Bronchial epithelial cell (primary cell): ENCODE measurements at places on chromosomes 5 and 9.

DNA sequence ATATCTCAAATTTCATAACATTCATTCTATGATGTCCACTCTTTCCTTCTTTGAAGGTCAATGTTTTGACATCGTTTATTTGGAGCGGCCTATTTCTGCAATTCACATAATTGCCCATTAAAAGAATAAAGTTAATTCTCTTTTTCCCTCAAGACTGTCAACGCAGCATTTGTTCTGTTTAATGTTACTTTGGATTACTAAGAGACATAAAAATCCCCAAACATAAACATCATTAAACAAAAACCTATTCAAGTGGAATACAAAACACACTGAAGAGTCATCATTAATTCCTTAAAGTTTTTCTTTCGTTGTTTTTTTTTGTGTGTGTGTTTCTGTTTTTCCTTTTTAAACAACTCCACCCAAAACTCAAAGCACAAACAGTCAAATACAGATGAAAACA, 151.1 kb downstream of the TRPM6 start:
- no peak for DNase-seq

DNA sequence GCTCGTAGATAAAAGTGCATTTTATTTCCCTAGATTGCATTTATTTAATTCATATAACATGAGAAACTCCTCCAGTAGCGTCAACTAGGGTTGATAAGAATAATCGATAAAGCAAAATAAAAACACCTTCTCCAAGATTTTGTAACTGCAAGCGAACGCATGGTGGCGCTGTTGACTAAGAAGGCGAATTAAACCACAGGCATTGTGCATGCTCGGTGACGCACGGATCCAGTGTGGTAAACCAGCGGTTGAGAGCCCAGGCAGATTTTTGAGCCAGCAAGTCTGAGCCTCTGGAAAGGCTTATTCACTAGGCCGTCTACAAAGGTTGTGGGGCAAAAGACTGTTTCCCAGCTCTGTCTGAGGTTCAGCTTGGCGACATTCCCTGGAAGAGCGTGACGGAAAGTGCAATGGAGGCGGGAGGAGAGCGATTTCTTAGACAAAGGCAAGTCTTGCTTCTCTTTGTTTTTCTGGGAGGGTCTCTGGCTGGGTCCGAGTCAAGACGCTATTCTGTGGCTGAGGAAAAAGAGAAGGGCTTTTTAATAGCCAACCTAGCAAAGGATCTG, at the start of gene PCDHB3:
Gene PCDHB3 (plus strand): TSS at position 231 of the 563 bp plus-strand sequence. CDS start 177 bp downstream, at position 408.
- DNase-seq, result peak; percentile 15

- DNase-seq, result peak; percentile 58
Observed at GRCh38 chr9:116342941-116343340, 189.3 kb downstream of the PAPPA start.

DNA sequence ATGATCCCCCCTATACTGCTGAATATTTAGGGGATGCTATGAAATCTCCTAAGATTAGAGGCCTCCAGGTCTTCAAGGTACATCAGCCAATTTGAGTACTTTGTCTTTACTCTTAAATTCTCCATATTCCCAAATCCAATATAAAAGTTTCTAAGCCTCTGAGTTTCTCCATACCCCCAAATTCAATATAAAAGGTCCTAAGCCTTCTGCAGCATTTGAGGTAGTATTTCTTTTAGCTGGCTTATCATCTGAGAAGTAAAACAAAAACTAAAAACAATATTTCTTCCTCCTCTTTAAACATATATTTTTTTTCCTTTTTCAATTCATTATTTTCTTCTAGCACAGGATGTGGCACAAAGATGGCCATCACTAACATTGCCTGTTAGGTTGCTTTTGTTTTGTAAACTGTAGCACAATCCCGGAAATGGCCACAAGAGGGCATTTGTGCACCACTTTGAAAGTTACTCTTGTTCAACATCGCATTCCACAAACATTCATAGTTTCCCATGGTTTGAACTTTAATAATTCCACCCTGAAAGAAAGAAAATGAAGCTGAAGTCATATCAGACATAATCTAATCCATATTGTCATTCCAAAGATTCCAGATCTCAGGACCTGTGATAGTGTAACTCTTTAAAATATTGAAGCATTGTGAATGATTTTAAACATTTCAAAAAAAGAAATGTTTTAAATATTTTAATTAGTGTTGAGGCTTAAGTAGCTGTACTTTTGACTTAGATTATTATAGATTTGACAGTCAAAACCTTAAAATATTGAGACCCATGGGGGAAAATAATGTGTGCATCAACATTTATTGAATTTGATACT, 21.0 kb upstream of the SCGB3A2 start:
- peak; percentile 64 for DNase-seq

- DNase-seq, result peak; percentile 41
Observed at GRCh38 chr5:124056991-124057723, 545.2 kb downstream of the CSNK1G3 start.

DNA sequence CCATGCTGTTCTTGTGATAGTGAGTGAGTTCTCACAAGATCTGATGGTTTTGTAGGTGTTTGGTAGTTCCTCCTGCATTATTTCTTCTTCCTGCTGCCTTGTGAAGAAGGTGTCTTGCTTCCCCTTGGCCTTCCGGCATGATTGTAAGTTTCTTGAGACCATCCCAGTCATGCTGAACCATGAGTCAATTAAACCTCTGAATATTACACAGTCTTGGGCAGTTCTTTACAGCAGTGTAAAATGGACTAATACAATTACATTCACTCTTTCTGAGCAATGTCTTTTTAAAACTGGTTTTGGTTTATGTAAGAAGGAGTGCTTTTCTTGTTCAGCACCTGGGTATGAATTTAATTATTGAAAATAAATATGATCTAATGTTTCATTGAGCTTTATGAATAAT, 50.7 kb upstream of the ARRDC3 start:
- DNase-seq, result no peak

GRCh38 chr5:16245249-16245648, 65.7 kb upstream of the MARCHF11 start:
- DNase-seq, result no peak

DNA sequence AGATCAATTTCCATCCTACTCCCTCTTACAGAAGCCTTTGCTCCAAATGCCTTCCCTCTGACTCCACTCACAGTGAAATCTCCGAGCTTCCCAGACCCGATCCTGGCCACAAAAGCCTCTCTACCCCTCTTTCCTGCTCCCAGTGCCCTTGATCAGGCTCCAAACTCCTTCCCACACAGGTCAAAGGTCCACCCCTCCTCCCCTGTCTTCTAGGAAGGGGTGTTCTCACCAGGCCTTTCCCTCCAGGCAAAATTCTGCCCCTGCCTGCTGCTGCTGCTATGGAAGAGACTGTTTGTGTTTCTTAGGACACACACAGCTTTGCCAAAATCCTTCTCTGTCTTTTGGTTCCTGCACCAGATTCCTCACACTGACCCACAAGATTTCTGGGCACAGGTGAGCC, 85.8 kb upstream of the ALDH1A1 start:
- DNase-seq, result no peak

DNA sequence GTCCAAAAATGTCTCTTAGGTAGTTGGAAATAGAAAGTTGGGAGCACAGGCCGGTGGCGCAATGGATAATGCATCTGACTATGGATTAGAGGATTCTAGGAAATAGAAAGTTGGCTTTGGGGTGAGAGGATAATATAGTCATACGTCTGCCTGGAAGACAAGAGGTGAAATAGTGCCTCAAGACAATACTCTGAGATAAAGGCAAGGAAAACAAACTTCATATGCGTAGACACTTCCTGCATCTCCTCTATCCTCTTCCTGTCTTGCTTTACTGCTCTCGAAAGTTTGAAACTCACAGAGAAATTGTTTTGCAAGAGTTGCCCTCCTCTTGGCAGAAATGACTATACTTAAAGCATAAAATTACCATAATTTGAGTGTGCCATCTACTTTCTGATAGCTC, 153.2 kb upstream of the FBXL7 start:
- no peak for DNase-seq

DNA sequence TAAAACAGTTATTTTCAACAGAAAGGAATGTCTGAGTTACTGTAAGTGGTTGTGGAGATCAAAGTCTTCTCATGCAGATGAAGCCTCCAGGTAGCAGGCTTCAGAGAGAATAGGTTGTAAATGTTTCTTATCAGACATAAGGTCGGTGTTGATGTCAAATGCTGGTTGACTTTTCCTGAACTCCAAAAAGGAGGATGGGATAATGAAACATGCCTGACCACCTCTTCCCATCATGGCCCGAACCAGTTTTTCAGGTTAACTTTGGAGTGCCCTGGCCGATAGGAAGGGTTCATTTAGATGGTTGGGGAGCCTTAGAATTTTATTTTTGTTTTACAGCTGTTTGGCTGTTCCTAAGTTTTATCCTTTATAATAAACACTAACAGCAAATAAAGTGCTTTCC, 478.4 kb downstream of the ACTL7B start:
- no peak for DNase-seq

GRCh38 chr5:149364719-149365118, 6.9 kb downstream of the PCYOX1L start:
- no peak for DNase-seq

GRCh38 chr5:33470544-33470943, 29.8 kb downstream of the TARS1 start:
- DNase-seq, result peak; percentile 48

DNA sequence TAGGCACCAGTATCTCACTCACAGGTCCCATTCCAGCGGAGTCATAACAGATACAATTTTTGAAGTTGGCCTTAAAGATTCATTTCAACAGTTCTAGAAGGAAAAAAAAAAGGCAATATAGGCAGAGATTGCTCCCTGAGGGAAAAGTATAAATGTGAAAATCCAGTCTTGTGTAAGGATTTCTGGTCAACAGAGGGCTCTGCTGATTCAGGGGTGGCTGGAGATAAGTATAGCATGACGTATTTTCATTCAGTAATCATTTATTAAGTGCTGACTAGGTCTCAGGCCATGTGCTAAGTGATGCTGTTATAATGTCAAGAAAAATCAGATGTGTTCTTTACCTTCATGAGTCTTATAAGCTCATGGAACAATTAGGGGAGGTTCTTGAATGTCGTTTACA, 377.3 kb upstream of the MEF2C start:
- peak; percentile 32 for DNase-seq

GRCh38 chr9:125843646-125844045, 96.5 kb downstream of the PBX3 start:
- DNase-seq, result no peak

DNA sequence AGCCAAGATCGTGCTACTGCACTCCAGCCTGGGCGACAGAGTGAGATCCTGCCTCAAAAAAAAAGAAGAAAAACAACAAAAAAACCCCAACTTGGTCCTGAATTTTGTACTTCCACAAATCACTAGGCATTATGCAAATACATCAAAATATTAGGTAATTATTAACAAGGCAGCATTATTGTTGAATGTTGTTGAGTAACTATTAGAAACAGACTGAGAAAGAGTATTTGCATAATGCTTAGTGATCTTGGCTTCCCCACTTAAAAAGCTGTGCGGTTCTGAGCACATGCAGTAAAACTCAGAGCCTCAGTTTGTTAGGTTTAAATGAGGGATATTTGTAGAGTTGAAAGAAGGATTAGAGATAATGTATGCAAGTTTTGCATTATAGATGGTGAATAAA, 64.2 kb downstream of the SCAMP1 start:
- no peak for DNase-seq

DNA sequence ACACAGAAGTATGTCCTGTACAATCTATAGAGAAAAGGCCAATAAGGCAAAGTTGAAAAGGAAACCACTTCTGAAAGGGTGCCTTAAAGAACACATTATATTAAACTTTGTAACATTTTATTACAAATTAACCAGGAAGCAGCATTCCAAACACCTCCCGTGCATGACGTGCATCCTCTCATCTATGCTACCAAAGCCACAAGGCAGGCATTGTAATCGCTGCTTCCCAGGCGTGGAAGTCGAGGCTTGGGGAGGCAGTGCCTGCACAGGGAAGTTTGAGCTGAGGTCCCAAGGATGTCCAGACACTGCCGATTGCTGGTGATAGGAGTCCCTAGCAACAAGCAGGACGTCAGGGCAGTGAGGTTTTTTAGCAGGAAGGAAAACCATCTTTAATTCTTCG, 44.3 kb upstream of the BARHL1 start:
- DNase-seq, result no peak

GRCh38 chr9:31519011-31519410, 865.4 kb upstream of the ACO1 start:
- DNase-seq, result peak; percentile 48

DNA sequence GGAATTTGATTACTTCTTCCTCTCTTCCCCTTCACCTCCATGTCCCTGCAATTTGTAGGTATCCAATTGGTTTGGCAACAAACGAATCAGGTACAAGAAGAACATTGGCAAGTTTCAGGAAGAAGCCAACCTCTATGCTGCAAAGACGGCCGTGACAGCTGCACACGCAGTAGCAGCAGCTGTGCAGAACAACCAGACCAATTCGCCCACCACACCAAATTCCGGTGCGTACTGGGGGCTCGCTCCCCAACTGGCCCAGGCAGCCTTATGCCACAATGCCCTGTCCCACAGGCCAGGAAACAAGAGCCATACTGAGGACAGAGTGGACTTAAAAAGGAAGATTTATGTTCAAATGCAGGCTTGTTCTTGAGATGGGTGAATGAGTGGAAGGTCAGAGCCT, 213.5 kb downstream of the PBX3 start:
- no peak for DNase-seq

GRCh38 chr5:62138607-62139006, 167.4 kb upstream of the KIF2A start:
- no peak for DNase-seq

DNA sequence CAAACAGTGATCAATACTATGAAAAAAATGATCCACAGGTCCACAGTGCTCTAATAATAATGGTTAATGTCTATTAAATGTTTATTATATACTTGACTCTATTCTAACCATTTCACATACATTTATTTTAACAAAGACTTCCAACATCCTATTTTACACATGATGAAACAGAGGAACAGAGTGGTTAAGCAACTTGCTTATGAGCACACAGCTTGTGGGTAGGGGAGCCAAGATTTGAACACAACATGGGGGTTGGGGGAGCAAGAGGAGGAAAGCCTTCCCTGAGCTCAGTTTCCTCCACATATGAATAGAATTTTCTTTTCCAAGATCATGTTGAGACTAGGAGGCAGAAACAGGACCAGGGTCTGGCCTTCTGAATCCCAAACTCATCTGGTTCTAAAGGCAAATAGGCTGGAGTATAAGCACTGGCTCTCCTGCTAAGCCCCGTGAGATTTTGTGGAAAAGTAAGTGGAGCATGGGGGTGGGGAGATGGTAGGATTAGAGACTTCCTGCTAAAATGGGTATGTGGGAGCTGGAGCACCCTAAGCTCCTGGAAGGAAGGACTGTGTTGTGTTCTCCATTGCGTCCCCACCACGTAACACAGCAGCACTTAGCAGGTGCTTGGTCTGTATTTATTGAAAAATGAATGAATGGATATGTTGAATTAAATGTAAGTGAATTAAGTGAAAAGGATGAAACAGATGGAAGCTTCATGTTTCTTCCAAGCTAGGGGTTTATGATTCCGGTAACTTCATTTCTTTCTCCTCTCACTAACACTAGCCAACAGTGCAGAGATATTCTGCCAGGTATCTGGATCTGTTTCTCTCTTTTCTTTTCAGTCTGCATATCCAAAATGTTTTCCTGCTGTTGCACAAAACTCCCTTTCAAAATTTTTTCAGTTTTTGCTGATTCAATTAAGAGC, 26.9 kb upstream of the GALNT10 start:
- no peak for DNase-seq

- no peak for DNase-seq
Observed at GRCh38 chr5:13898569-13898968, 45.9 kb downstream of the DNAH5 start.

- DNase-seq, result peak; percentile 84
Observed at GRCh38 chr5:59296317-59297264, 596.9 kb downstream of the PDE4D start.

GRCh38 chr5:107673039-107673367, 2.3 kb upstream of the EFNA5 start:
- no peak for DNase-seq

GRCh38 chr9:117151716-117152115, 263.1 kb downstream of the ASTN2 start:
- DNase-seq, result no peak
